ENCODE measurements at places on chromosomes 2 and 18.

DNA sequence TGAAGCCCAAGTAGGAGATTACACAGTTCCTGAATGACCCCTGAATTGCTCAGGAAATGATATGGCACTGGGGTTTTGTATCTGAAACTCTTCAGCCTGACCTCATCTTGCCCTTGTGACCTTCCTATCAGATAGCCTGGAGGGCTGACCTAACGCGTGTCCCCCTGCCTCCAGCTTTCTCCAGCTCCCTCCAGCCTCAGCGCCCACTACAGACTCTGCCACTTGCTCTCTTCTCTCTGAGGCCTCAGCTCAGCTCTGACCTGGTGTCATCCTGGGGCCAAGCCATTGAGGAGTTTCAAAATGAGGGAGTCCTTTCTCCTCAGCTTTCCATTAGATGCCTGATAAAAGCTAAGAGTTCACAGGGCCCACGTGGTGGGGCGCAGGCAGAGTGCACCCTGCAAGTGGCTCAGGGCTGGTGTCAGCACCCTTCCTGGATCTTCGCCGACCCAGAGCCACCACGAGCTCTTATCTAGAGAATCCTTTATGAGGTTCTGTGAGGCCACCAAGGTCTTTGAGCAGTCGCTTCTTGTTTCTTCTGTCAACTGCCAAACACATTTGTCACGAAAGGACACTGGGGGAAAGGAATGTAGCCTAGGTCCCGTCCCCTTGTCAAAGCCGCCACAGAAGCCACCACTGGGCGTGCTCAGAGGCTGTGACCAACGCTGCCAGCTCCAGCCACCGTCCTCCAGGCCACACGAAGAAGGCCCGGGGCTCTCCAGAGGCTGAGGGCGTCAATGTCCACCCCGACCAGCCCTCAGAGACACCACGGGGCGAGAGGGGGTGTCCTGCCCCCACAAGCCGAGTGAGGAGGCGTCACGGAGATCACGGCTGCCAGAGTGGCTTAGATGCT lies 131.3 kb upstream of the GPC1 start:
- no peak for DNase-seq

- no peak for DNase-seq
Measured at GRCh38 chr18:27033722-27034121, 151.4 kb downstream of the CHST9 start.

GRCh38 chr2:214830794-214831346 lies 21.4 kb upstream of the BARD1 start:
- no peak for DNase-seq

DNA sequence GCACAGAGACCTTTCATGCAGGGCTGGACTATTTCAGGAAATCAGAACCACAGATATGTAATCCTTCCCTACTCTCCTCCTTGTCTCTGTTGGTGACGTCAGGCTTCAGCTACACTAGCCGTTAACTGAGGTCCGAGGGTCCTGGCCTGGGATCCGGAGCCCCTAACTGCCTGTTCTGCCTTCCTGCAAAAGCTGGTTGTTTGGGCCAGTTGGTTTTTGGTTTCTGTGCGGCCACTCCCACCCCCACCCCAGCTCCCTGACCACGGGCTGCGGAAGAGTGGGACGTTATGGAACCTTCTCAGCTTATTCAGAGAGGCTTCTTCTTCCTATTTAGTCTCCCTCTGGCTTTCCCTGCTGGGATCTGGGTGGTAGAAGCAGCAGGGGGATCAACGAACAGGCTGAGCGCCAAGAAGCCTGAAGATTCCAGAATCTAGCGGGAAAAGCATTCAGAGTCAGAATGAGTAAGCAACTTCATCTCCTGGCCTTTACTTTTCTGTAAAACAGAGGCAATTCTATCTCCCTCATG lies 49.3 kb upstream of the ROCK2 start:
- DNase-seq = no peak

DNA sequence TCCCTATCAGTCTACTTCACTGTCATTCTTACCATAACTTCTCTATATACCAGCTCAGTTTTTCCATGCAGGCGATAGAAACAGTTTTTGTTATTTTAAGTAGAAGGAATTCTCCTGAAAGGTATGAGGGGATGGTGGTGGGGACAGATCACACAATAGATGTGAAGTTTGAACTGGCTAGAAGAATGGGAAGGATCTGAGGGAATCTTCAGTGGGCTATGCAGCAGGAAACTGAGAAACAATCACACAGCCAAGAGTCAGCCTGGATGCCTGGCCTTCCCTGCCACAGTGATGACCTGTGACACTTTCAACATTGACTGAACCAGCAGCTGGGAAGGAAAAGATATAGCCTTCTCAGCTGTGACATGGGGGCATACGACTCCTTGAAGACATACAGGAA lies 329.1 kb upstream of the GULP1 start:
- no peak for DNase-seq

DNA sequence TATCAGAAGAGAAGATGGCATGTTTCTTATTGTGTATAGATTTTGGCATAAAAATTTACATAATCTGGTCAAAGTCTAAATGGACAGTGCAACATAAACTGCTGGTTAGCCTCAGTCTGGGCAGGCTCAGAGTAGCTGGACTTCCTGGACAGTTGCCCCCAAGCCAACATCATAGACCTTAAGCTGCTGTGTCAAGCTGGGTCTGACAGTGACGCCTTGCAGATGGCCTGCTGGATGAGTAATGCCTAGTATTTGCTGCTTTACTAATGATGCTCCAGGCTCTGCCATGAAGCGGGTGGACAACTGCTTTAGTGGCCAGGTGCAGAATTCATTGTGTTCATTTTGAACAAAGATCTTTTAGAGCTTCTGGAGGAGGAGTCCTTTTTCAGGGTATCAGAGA lies 603.7 kb upstream of the ZEB2 start:
- no peak for DNase-seq

DNA sequence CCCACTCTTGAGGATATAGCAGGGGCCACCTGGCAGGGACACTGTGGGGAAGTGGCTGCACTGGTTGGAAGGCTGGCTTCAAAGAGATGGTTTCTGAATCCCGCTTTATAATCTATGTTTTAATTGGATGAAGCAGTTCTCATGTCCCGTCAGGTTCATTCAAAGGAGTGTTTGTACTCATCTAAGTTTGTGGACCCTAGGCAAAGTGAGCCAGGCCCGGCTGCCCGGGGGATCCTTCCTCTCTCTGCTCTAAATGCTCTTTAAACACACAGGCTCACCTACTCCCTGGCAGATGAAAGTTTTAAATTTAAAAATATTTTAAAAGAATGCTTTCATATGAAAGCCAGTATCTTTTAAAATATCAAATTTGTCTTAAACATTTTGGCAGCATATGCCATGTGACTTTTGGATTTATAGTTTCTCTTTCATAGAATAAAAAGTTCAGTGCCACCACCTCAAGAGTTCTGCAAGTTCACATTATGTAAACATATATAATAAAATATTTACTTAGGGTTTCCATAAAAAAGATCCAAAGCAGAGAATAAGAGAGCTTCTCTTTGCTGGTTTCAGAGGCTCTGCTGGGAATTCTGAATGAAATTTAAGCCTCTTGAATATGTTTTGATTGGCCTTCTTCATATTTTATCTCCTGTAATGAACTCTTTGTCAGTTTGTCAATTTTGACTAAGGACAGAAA lies 143.5 kb upstream of the ALPP start:
- no peak for DNase-seq

DNA sequence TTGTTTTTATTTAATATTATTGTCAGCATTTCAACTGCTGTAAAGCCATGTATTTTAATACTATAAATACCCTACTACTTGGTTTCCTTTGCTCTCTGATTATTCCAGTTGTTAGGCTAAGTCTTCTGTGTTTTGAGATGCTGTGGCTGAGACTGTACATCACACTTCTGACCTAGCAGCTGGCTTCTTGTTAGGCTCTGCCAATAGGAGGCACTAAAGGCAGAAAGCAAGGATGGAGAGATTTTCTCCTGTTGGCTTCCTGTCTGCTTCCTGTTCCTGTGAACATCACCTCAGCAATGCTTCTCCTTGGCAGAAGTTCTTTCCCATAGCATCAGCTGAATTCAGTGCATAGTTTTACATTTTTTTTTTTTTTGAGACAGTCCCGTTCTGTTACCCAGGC lies 68.3 kb upstream of the YPEL5 start:
- DNase-seq = no peak

- DNase-seq = no peak
Measured at GRCh38 chr2:99338029-99338585, 918 bp downstream of the EIF5B start.

- DNase-seq = no peak
Measured at GRCh38 chr2:216873573-216873972, 13.7 kb upstream of the TNP1 start.

DNA sequence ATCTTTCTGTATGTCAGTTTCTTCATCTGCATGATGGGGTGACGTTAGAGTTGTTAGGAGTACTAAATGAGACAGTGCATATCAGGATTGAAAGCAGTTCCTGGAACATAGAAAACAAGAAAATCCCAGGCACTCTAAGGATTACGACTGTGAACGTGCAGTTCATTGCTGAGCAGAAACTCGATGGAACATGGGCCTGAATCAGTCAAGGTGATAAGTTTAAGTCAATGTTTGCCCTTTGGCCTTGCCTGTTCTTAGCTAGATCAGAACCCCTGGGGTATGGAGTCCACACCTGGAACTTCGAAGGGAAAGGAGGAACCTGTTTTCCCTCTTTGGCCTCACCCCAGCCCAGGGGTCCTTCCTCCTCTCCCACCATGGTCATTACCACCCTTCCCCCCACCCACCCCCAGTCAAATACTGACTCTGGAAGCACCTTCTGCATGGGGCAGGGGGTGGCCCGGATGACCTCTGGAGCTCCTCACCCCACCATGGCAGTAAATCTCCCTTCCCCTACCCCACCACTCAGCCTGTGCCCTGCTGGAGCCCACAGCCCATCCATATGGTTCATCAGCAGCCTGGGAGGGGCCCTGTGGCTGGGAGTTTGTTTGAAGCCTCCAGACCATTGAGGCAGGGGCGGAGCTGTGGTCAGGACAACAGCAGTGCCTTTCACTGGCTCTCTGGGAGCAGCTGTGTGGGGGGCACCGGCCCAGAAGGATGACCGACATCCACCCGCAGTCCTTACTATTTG lies 164.1 kb downstream of the SMAD7 start:
- DNase-seq = no peak

All from stimulated activated CD4-positive, alpha-beta T cell treated with anti-CD3 and anti-CD28 coated beads, TNF-alpha, amount 100 ng/mL, for 48 hours (primary cell).